Thoracic aorta (tissue), 2 donors: ENCODE measurements at places on chromosomes 11 and 22.

DNA sequence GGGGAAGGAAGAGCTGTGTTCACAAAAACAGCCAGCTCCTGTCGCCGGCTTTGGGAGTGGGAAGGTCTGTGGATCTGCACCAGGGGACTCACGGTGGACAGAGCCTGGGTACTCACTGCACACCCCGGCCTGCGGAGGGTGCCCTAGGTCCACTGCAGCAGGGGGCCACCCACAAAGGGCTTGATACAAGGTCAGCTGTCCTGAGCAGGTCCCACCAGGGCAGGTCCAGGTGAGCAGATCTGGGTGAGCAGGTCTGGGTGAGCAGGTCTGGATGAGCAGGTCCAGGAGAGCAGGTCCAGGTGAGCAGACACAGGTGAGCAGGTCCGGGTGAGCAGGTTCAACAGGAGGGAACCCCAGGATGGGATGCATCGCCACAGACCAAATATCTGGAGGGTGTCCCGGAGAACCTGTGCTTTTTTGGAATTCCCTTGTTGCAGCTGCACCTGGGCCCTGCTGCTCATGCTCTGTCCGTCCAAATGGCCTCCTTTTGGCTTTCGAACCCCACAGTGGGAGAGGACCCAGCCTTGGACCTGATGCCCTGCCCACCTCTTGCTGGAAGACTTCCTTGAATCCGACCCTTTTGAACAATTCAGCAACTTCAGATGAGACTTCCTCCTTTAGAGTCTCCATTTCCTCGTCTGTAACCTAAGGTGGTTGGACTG lies 485.3 kb downstream of the TBC1D22A start:
- no peak overlapping the region for H3K27ac ChIP-seq
- H3K4me1 ChIP-seq: no peaks in the 10 kb centered on the region
- H3K4me3 ChIP-seq: no peak overlapping the region
- H3K27me3 ChIP-seq: no peaks in the 10 kb centered on the region
- no peaks in the 10 kb centered on the region for H3K36me3 ChIP-seq

GRCh38 chr11:79076526-79077115 lies 364.2 kb downstream of the TENM4 start:
- no peaks in the 10 kb centered on the region for H3K36me3 ChIP-seq
- H3K27me3 ChIP-seq: no peaks in the 10 kb centered on the region
- no peak for DNase-seq
- no peak overlapping the region for H3K4me3 ChIP-seq

DNA sequence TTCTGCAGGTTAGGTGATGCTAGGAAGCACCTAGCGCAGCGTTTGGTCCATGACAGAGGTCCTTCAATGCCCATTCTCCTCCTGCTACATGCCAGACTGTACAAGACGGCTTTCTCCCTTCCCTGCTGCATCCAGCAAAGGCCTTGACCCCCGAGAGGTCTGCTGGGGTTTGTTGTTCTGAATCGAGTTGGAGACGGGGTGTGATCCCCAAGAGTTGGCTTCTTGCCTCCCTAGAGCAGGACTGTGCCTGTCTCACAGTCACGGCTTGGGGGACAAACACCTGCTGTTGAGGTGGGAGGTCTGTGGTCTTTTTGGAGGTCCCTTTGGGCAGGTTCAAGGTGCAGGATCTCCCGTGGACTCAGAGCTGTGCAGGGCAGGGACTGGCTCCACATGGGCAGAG lies 352.3 kb upstream of the B3GAT1 start:
- H3K36me3 ChIP-seq: no peaks in the 10 kb centered on the region
- H3K27me3 ChIP-seq: no peaks in the 10 kb centered on the region
- H3K4me3 ChIP-seq: no peak overlapping the region
- no peaks in the 10 kb centered on the region for H3K4me1 ChIP-seq
- H3K27ac ChIP-seq: no peak overlapping the region

DNA sequence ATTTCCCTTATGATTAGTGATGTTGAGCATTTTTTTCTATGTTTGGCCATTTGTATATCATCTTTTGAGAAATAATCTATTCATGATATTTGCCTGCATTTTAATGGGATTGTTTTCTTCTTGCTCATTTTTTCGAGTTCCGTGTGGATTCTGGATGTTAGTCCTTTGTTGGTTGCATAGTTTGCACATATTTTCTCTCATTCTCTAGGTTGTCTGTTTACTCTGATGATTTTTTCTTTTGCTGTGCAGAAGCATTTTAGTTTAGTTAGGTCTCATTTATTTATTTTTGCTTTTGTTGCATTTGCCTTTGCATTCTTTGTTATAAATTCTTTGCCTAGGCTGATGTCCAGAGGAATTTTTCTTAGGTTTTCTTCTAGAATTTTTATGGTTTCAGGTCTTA lies 87.3 kb downstream of the METTL15 start:
- no peak for DNase-seq
- H3K36me3 ChIP-seq: no peaks in the 10 kb centered on the region
- H3K4me1 ChIP-seq: no peaks in the 10 kb centered on the region

GRCh38 chr11:88521799-88522201 lies 184.3 kb upstream of the CTSC start:
- no peak overlapping the region for H3K27ac ChIP-seq
- no peak for DNase-seq
- no peak overlapping the region for H3K4me3 ChIP-seq
- H3K36me3 ChIP-seq: no peaks in the 10 kb centered on the region

- H3K4me1 ChIP-seq: peaks cover 22% of the 10 kb centered on the region
- no peaks in the 10 kb centered on the region for H3K36me3 ChIP-seq
- H3K4me3 ChIP-seq: peak within 1 kb of the TSS; percentile 90
- DNase-seq: peak; percentile 63
- peak within 1 kb of the TSS; percentile 95 for H3K27ac ChIP-seq
Measured at GRCh38 chr11:9384535-9385326, at the start of gene IPO7. IPO7 (plus strand) TSS chr11:9384652; CDS start chr11:9384764, 112 bp downstream.

DNA sequence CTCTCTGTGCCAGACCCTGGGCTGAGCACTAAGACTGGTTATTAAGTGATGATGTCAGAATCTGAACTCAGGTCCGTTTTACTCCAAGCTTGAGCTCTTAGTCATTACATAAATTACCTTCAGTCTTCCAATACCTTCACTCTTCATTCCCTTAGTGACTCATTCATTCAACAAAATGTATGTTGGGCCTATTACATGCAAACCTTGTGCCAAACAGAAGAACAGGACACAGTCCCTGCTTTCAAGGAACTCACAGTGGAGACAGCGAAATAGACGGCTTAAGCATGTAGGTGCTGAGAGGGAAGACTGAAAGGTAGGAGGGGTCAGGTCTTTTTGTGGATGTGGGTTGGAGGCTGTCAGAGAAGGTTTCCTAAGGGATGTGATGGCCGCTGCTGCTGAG lies 3.3 kb downstream of the KCTD14 start:
- H3K36me3 ChIP-seq: no peaks in the 10 kb centered on the region
- H3K4me1 ChIP-seq: peaks cover 2% of the 10 kb centered on the region
- DNase-seq: no peak
- no peak overlapping the region for H3K27ac ChIP-seq

DNA sequence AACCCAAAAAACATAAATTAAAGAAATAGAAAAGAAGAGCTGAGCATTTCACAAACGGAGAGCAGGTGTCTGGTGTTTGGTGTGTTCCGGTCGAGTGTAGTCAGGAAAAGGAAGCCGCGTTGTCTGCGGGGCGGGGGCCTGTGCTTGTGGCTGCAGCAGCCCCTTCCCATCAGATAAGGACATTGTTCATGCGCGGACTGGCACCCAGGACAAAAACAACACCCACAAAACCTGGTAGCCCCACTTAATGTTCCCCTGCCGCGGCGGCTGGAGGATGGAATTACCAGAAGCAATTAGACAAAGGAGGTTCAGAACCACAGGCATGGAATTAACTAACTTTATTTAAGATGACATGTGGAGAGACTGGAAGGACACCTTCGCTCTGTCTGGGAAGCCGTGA lies 29.9 kb downstream of the KRTAP5-5 start:
- no peak for DNase-seq
- no peaks in the 10 kb centered on the region for H3K36me3 ChIP-seq
- H3K27ac ChIP-seq: no peak overlapping the region
- H3K4me1 ChIP-seq: no peaks in the 10 kb centered on the region
- H3K4me3 ChIP-seq: no peak overlapping the region

DNA sequence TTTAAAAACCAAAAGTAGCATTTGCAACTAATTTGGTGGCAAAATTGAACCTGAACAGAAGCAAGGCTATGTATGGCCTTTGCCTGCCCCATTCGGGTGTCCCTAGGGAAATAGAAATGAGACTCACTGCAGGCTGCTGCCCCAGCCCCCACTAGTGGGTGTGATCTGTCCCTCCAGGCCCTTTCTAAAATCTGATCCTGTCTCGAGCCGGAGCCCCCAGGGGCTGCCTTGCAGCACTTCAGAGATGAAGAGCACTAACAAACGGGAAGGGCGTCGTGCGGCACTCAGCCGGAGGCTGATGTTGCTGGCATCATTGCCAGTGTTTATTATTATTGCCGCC lies 43.2 kb downstream of the CD82 start:
- H3K4me1 ChIP-seq: peaks cover 79% of the 10 kb centered on the region
- H3K27me3 ChIP-seq: no peaks in the 10 kb centered on the region

DNA sequence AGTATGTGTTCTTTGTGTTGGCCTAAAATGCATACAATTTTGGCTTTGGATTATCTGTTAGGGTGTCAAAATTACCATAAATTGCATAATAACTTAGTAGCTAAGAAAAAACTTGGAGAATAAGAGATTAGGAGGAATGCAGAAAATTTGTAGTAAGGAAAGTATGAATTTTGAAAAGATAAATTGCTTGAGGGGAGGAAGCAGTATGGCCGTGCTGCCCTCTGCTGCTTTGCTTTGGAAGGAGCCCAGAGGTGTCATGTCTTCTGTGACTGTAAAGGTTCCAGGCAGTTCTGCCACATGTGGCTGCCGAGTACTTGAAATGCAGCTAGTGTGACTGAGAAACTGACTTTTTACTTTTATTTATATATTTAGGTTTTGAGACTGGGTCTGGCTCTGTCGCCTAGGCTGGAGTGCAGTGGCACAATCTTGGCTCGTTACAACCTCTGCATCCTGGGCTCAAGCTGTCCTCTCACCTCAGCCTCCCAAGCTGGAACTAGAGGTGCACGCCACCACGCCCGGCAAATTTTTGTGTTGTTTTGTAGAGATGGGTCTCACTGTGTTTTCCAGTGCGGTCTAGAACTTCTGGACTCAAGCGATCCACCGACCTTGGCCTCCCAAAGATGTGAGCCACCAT lies 1.8 kb downstream of the ADSL start:
- H3K36me3 ChIP-seq: peaks cover 33% of the 10 kb centered on the region
- H3K4me1 ChIP-seq: peaks cover 30% of the 10 kb centered on the region
- H3K4me3 ChIP-seq: no peak overlapping the region
- no peak overlapping the region for H3K27ac ChIP-seq
- no peaks in the 10 kb centered on the region for H3K27me3 ChIP-seq

DNA sequence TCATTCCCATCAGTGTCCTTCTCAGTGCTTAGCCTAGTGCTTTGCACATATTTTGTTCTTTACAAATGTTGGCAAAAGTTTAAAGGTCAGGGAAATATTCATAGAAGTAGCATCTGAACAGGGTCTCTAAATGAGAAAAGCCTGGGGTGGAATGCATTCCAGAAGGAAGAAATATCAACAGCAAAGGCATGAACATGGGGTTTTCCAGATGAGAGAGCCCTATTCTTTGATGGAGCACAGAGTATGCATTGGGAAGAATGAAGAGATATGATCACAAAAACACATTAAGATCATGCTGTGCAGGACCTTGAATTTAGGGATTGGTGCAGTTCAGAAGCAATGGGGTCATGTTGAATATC lies 140.2 kb downstream of the SNX19 start:
- no peaks in the 10 kb centered on the region for H3K36me3 ChIP-seq
- no peak overlapping the region for H3K4me3 ChIP-seq
- H3K27ac ChIP-seq: no peak overlapping the region
- no peaks in the 10 kb centered on the region for H3K27me3 ChIP-seq

DNA sequence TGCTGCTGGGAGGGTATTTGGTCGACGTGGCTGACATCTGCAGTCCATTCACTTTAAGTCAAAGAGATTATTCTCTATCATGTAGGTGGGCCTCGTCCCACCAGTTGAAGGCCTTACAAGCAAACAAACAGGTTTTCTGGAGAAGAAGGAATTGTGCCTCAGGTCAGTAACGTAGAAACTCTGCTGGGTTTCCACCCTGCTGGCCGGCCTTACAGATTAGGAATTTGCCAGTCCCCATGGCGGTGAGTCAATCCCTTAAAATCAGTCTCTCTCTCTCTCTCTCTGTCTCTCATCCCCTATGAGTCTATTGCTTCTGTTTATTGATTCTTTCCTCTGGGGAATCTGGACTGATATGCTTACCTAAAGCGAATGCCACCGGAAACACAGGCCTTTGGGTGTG lies 75.4 kb upstream of the FGF3 start:
- H3K27me3 ChIP-seq: no peaks in the 10 kb centered on the region
- no peaks in the 10 kb centered on the region for H3K36me3 ChIP-seq
- no peak overlapping the region for H3K27ac ChIP-seq
- DNase-seq: no peak
- peaks cover 9% of the 10 kb centered on the region for H3K4me1 ChIP-seq

DNA sequence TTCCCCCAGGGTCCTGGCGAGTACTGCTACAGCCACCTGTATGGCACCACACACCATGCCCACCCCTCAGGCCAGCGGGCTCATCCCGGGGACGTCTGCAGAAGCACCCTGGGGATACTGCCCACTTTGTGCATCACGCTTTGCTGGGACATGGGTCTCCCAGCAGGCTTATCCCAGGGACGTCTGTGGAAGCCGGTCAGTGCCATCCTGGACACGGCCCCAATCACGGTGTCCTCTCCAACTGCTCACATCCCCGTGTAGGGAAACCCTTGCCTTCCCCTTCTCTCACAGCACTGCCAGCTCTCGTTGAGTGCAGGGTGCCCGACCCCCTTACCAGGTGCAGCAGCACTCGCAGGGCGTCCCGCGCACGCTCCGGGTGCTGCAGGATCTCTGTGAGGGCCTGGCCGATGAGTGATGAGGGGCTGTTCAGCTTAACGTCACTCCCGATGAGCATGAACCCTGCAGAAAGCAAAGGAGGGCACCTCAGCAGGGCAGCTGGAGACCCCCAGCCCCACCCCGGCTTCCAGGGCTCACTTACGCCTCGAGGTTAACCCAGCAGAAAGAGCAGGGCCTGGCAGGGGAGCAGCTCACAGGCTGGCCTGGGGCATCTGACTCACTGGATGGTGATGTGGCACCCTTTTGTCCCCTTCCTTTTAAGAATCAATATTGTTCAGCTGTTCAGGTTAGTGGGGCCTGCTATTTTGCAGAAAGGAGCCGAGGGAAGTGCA lies 76.9 kb upstream of the PITPNB start:
- peaks cover 16% of the 10 kb centered on the region for H3K36me3 ChIP-seq
- H3K27ac ChIP-seq: no peak overlapping the region
- peaks cover 7% of the 10 kb centered on the region for H3K4me1 ChIP-seq
- H3K27me3 ChIP-seq: no peaks in the 10 kb centered on the region

GRCh38 chr11:9688716-9689511 lies 25.0 kb downstream of the SWAP70 start:
- H3K4me1 ChIP-seq: peaks cover 30% of the 10 kb centered on the region
- no peak for DNase-seq
- H3K36me3 ChIP-seq: no peaks in the 10 kb centered on the region
- peak overlapping the region; percentile 66 for H3K27ac ChIP-seq

GRCh38 chr11:46899501-46900025 lies 18.8 kb downstream of the LRP4 start:
- no peaks in the 10 kb centered on the region for H3K36me3 ChIP-seq
- H3K27me3 ChIP-seq: no peaks in the 10 kb centered on the region
- H3K4me3 ChIP-seq: no peak overlapping the region
- H3K4me1 ChIP-seq: no peaks in the 10 kb centered on the region
- DNase-seq: no peak
